ENCODE measurements at places on chromosomes 4 and X.

DNA sequence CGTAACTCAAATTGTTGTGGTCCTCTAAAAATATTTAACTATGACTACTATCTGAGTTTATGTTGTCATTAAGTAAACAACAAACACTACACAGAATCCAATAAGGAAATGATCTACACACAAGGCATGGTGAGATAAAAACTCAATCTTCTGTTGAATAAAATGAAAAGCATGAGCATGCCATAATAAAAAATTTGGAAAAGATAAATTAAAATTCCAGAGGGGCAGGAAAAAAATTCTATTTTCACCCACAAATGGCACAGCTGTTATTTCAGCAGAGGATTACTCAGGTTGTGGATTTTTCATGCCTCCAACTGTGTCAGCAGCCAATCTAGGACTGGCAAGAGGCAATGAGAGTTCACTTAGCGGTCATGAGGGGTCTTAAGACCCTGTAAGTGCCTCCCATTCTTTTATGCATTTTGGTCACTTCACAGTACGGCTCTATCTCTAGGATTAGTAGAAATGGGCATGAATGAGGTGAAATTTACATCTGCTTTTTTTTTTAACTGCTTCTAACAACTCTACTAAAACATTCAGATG, 639.8 kb upstream of the DIPK2B start:
- no peak for DNase-seq

DNA sequence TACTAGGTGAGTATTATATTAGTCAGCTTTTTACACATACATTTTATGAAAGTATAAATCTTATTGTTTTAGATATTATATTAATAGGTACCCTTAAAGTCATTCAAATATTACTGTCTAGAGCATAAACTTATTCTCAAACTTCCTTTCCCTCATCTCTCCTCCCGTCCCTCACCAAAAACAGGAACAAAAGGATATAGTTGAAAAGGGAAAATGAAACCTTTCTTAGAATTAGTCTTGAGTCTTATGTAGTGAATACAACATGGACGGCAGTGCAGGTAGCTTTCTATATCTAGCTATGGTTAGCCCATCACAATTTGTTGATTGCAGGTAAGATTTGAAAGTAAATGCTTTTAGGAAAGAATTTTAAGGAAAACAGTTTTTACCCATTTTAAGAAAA, 65.6 kb downstream of the RBPJ start:
- no peak for DNase-seq

DNA sequence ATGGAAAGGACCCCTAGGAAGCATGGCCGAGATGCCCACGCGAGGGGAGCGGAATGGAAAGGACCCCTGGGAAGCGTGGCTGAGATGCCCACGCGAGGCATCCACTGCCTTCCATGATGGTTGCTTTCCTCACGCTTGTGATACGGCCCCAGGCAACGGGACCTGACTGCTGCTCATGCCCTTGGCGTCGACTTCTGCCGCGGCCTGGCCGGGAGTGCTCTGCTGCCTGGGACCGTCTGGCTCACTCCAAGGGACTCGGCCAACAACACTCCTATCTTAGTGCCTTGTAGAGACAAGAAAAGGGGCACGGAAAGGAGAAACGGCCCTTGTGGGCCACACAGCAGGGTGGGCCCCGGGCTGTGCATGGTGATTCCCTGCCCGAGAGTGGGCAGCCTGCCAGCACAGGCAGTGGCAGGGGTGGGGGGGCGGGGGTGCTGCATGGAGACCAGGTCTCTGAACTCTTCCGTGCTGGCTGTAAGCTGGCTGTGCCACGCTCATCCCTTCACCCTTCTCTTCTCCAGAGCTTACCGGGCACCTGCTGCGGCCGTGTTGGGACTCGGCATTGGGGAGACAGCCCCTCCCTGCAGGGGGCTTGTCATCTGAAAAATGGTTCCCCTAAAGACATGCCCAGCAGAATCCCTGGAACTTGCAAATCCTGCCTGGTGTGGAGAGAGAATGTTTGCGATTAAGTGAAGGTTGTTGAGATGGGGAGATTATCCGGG, 38.6 kb upstream of the HMX1 start:
- DNase-seq = no peak

DNA sequence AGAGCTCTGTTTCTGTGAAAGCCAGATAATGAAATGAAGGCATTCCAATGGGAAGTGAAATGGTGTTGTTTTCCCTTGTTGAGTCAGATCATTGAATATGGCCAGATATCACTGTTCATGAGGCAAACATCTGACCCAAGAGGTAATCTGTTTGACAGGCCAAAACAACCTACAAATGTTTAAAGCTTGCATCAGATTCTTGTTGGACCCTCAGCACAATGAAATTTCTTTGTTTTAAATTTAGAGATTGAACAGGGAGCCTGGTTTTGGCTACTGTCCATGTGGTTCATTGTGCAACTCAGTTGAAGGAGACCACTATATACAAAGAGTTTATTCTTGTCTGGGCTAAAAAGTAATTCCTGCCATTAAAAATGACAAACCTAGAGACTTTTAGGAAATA, 159.1 kb downstream of the AFF2 start:
- no peak for DNase-seq

- DNase-seq = no peak
These were observed 165.4 kb upstream of the MAD2L1 start for GRCh38 chr4:120232050-120232449.

- DNase-seq = no peak
These were observed 16.8 kb downstream of the CLNK start for GRCh38 chr4:10667701-10668326.

DNA sequence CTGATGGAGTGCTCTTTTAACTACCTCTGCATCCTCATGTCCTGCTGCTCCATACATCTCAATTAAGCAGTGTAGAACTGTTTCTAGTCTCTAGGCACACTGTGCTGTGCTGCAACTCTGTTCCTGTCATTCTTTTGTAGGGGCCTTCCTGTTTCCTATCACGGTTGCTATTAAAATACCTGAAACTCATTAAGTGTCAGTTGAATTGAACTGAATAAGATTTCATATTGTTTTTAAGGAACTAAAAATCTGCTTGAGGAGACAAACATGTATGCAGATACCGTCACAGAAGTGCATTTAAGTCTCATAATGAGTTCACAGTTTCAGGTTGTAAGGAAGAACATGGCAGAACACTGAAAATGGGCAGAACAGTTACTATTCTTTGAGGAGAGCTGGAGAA, 170.1 kb downstream of the LARP7 start:
- DNase-seq = no peak

GRCh38 chr4:162891788-162892707, 274.6 kb downstream of the NAF1 start:
- no peak for DNase-seq

- no peak for DNase-seq
These were observed 10.0 kb downstream of the SLC2A9 start for GRCh38 chr4:10011277-10011676.

DNA sequence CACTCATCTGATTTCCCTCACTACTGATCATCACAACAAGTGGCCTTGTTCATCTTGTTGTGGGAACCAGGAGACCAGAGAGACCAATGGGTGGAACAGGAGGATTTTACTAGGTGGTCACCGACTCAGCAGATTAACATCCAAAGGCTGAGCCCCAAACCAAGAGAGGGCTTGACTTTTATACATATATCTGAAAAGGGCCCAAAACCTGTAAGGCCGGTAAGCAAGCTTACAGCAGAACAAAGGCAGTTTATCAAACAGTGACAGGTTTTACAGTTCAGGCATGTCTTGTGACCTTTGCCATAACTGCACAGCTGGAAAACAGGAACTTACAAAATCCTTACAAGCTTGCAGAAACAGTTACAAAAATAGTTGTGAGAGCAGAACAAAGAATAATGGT, 195.9 kb downstream of the OR13H1 start:
- no peak for DNase-seq

GRCh38 chrX:153468008-153468580, 2.3 kb downstream of the HAUS7 start:
- DNase-seq = no peak

DNA sequence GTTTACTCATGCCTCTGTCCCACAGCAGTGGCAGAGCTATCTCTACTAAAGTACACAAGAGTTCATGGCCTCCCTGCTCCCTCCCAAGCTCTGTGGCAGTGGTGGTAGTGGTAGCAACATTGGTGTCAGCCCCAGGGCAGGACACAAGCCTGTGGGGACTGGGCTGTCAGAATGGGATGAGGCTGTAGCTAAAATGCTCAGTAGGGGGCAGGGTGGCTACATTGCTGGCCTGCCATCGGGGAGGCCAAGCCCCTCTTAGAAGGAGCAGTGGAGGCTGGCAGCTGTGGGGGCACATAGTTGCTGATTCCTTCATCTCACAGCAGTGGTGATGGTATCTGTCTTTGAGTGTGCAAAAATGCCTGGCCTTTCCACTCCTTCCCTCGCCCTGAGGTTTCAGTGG, 461.7 kb downstream of the PCDH18 start:
- DNase-seq = no peak

All from CMK (cell line).